ENCODE measurements at places on chromosomes 7 and 10.

DNA sequence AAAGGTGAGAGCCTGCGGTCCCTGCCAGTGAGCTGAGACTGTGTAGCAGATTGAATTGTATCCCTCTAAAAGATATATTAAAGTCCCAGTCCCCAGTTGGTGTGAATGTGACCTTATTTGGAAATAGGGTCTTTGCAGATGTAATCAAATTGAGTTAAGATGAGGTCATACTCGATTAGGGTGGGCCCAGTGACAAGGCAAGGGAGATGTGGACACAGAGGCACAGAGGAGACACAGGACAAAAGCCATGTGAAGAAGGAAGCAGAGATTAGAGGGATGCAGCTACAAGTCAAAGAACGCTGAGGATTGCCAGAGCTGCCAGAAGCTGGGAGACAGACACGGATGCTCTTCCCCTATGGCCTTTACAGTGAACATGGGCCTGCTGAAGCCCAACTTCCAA lies 104.3 kb downstream of the CLEC2L start:
- no peak for DNase-seq

DNA sequence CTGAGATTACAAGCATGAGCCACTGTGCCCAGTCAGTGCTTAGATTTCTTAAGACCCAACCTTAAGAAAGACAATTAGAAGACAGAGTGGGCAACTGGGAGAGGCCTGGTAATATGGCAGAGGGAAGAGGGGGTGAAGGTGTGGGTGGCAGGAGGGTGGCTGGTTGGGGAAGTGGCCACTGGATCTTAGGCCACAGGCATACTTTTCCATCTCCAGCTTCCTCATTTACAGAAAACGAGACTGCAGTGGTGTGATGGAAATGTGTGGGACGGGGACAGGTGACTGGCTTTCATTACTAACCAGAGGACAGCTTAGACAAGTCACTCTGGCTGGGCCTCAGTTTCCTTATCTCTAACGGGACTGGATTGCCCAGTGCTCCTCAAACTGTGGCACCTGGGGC lies 1.0 kb upstream of the FFAR4 start:
- DNase-seq = no peak

- DNase-seq = no peak
Observed at GRCh38 chr10:923844-924523, 7.5 kb downstream of the LARP4B start.

DNA sequence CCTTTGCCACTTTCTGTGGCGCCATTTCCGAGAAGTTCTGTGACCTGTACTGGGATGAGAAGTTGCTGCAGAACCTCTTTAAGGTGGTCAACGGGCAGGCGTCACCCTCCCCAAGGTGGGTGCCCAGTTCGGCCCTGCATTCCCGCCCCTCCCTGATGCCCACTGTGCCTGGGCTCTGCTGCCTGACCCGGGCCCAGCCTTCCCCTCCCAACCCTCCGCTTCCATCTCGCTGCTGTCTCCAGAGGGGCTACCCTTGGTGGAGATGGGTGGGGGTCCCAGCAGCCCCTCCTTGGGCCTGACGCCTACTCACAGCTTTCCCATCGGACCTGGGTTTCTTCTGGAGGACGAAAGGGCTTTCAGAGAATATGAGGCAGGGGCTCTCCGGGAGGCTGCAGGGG lies 30.5 kb upstream of the UTF1 start:
- no peak for DNase-seq

- DNase-seq = no peak
Observed at GRCh38 chr10:99303899-99304861, 25.0 kb upstream of the CNNM1 start.

Measured in activated T-helper 2 cell treated with anti-CD3 and anti-CD28 coated beads, Interferon-gamma antibody, Interleukin-2, Interleukin-4, amounts not matched to agents 10 μg/mL and 5 μg/mL and 100 μg/mL, durations not matched to agents 14 hours and 24 hours and 36 hours (primary cell).